ENCODE measurements at places on chromosomes 7 and 10. TPM values are rescaled to one million over a fixed set of nuclear protein-coding genes. Genes with fewer than 3 reads are reported as not detected.

The DNTT gene
- not detected for total RNA-seq

The HTR5A gene
- total RNA-seq: not detected

The ZFAND2A gene
- 8.8 TPM for total RNA-seq

The SORCS3 gene
- not detected for total RNA-seq

The BTBD16 gene
- total RNA-seq: not detected

The DNAJC12 gene
- 4.0 TPM for total RNA-seq

The OR6V1 gene
- not detected for total RNA-seq

The LEP gene
- 0.30 TPM for total RNA-seq

The FGF8 gene
- total RNA-seq: not detected

The TRDMT1 gene
- 4.2 TPM for total RNA-seq

The CYP2E1 gene
- total RNA-seq: 2.2 TPM

The MMRN2 gene
- total RNA-seq: 28.0 TPM

The METTL27 gene
- 0.35 TPM for total RNA-seq

The GRID1 gene
- 3.0 TPM for total RNA-seq

The FZD1 gene
- 23.1 TPM for total RNA-seq

The TMEM225B gene
- not detected for total RNA-seq

The ERCC6 gene
- total RNA-seq: 21.6 TPM

The COL28A1 gene
- 0.51 TPM for total RNA-seq

The FASTK gene
- total RNA-seq: 93.3 TPM

The ADRA2A gene
- 1.1 TPM for total RNA-seq

The EBF3 gene
- total RNA-seq: 5.8 TPM

The NUP205 gene
- total RNA-seq: 15.7 TPM

The PRR15 gene
- total RNA-seq: 0.40 TPM

The CPEB3 gene
- 8.3 TPM for total RNA-seq

The HOXA9 gene
- total RNA-seq: not detected

The EGFR gene
- 7.6 TPM for total RNA-seq

The ZC3HAV1L gene
- 3.2 TPM for total RNA-seq

The CRHR2 gene
- 0.57 TPM for total RNA-seq

The GALNT17 gene
- 60.6 TPM for total RNA-seq

The GDF2 gene
- total RNA-seq: not detected

The SPDYE11 gene
- not detected for total RNA-seq

The NAT16 gene
- total RNA-seq: not detected

The DNA2 gene
- total RNA-seq: 3.5 TPM

The C10orf88 gene
- 6.6 TPM for total RNA-seq

The MGMT gene
- total RNA-seq: 11.4 TPM

The NUTM2E gene
- not detected for total RNA-seq
